Renal cortical epithelial cell (primary cell): ENCODE measurements at places on chromosomes 7 and 10. TPM values are rescaled to one million over a fixed set of nuclear protein-coding genes. Genes with fewer than 3 reads are reported as not detected.

DNA sequence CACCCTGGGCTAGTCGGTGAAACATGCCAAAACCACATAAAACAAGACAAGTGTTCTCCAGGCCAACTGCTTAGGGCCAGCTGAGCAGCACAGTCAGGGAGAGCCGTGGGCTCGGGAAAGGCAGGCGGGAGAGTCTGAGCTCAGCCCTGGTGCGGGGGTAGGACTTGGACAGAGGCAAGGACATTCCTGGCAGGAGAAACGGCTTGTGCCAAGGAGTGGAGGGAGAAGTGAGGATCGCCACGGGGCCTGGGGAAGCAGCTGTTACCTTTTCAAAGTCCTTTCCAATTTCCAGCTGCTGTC is 4.2 kb downstream of the ELN start:
- DNase-seq = peak; percentile 11

DNA sequence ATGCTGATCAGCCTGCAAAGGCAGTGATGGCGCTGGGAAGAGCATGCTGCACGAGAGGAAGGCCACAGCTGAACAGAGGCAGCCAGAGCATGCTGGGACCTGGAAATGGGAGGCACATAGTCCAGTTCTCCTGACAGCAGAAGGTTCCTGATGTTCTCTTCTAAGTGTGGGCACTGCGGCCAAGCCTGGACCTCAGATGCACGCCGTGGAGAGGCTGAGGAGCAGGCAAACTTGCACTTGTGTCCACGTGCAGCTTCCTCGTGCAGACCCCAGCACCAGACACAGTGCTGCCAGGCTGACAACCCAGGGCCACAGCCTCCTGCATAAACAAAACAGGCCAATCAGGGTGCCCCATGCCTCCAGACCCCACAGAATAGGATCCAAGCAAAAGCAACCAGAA is 93.5 kb upstream of the LANCL2 start:
- DNase-seq = no peak

DNA sequence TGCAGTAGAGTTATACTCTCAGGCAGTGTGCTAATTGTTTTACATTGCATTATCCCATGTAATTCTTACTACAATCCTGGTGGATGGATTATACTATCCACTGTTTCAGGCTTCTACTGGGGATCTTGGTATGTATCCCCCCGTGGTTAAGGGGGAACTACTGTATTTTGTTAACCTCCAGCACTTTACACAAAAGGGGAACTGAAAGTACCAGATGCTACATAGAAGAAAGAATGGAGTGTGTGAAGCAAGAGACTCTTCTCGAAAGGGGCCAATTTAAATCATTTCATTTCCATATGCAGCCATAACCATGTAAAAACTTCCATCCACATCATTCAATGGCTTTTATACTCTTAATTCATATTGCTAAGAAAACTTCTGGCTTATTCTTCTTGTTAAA is 69.4 kb downstream of the C1GALT1 start:
- no peak for DNase-seq

DNA sequence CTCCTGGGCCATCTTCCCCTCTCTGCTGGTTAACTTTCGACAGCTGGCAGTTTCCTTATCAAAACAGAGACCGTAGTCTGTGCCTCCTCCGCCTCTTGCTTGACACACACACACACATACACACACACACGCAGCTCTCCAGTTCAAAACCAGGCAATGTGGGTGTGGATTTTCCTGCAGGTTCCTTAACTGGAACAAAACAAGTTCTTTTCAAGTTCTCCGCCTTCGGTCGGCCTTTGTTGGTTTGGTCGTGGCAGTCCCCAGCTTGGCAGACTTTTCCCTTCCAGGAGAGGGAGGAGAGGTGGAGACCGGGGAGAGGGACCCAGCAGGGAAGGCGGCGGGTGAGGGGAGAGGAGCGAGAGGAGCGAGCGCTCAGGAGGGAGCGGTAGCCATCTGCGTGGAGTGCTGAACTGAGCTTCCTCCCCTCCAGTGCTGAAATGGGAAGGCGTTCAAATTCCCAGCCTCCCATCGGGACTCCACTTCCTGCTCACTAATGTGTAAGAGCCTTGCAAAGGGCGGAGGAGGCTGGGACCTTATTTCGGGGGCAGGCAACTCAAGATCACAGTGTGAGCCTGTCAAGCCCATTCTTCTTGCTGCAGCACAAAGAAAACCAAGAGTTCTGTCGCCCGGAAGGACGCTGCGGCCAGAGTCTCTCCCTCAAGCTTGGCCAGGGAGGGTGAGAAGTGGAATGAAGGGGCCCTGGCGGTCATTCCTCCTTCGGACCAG is 120.6 kb downstream of the PRPF18 start:
- peak; percentile 82 for DNase-seq

DNA sequence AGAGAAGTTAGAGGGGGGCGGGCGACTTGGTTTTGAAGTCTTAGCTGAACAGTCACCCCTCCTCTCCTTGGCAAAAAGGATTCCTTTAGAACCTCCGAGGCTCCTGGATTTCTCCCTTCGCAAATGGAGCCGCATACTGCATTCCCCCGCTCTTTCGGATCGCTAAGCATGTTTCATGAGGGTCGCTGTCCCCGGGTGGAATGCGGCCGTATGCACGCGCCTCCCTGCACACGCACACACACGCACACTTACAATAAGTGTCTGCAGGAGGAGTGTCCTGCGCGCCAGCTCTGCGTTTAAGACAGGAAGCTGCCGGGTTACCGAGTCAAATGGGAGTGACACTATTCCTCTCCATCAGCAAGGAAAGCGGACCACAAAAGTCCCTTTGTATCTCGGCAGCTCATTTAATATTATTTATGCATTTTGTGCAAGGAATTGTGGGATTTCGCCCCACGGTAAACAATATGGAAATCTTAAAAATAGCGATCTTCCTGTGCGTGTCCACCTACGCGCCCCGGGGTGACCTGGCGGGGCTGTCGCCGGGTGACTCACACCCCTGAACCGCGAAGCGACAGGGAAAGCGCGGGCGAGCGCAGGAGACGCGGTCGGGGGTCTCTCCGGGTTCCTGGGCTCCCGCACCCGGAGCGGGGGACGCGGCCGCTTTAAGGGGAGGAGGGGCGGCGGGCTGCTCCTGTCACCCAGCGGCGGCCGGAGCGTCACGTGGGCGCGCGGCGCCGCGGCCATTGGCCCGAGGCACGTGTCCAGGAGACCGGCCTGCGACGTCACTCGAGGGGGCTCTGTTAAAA is 988 bp upstream of the EN2 start:
- DNase-seq = no peak

DNA sequence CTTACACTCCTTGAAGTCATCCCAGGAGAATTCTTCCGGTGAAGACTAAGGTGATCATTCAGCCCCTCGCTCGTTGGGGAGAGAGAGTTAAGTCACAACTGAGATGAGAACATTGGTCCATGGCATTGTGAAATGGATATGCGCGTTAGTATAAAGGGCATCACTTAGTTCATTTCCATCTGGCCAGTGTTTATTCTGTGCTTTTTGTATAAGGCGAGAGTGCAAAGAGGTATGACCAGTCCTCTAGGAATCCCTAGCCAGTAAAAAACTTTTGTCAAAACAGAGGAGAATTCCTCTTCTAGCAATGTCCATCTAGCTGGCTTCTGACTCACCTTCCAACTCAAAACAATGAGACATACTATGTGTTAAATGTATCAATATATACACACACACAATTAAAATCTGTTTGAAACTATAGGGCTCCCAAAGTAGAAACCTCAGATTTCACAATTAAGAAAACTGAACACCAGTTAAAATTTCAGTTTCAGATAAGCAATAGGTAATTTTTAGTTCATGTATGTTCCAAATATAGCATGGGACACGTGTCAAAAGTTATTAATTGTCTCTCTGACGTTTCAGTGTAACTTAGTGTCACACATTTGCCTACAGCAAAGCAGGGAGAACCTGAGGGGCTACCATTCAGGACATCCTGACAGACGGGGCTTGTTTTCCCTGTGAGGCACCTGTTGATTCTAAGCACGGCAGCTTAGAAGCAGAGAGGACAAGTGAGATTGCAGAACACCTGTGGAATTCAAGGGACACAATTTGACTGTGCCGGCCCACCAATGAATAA is 158.9 kb downstream of the KLF6 start:
- peak; percentile 77 for DNase-seq

- no peak for DNase-seq
These were observed 132.7 kb downstream of the CNOT4 start for GRCh38 chr7:135377171-135377570.

DNA sequence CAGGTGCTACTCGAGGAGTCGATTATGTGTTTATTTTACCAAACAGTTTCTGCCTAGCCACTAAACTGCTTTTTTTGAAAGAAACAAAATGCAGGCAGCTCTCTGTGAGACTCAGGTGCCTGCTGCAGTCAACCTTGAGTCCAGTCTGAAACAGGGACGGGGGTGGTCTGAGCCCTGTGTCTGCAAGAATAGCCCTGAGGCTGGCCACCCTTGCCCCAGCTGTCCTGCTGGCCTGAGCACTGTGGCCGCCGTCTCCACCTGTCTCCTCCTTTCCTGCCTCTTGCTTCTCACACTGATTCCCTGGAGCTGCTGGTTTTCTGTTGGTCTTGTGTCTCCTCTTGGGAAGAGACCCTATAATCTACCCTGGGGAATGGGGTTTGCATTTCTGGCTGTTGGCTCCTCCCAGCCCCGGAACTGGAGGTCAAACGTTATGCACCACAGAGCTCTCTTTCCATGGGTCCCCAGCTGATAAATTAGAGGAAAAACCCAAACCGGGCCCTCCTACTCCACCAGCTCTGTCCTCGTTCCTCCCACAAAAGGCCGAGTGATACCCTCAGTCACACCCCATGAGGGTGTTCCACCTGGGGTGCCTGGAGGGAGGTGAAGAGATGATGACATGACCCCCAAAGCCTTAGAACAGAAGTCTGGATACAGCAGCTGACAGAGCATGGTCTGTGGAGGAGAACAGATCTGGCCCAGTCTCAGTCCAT is 15.0 kb upstream of the SLC18A3 start:
- DNase-seq = no peak

DNA sequence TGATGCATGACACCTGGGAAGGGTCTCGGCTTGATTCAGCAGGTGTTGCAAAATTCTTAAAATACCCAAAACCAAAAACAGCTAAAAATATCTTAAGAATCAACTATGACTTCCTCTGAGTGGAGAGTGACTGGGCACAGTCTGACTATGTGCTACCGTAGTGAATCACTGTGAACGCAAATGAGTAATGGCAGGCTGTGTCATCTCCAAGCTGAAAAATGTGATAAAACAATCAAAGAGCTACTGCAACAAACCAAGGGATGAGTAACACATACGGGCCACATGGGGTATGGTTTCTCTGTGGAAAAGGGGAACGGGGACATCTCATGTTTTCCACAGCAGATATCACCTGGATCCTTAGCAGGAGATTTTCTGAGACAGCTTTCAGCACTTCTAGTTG is 127.5 kb downstream of the ABCA13 start:
- peak; percentile 8 for DNase-seq

- DNase-seq = peak; percentile 68
These were observed 40.7 kb downstream of the KMT2C start for GRCh38 chr7:152395112-152395511.

DNA sequence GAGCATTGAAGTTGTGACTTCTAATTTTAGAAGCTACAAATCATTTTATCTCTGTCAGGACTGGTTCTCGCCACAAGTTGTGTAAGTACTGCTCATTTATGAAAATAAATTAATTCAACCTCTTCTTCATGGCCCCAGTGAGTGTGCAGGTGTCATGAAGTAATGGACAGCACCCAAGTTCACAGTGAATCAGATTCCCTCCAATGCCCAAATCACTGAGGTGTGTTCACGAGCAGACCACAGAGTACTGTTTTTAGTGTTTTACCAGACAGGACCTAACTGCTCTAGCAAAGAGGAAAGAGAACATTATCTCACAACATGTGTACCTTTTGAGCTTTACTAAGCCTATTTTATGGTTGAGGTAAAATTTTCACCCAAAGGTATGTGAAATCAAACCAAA is 980.0 kb downstream of the CNTNAP2 start:
- no peak for DNase-seq

DNA sequence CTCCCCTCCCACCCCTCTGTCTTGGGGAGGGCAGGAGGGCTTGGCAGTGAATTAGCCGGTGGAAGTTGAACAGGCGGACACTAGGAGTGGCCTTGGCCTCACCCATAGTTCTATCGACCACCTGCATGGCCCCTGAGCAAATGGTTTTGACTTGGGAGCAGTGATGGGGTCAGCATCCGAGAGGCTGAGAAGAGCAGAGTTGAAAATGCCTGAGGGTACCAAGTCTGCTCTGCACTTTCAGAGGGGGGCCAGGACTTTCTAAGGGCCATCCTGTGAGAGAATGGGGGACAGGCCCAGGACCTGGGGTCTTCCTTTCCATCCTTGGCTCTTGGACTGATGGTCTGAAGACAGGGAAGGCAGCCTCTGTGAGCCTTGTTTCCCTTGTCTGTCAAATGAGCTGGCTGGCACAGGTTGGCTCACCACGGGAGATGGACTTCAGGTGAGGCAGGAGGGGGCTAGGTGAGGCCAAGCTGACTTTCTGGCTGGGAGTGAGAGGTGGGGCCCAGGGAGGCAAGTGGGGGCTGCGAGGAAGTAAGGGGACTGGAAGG is 29.4 kb downstream of the CDH23 start:
- DNase-seq = no peak

- DNase-seq = no peak
These were observed 689.7 kb upstream of the CELF2 start for GRCh38 chr10:10327934-10328333.

DNA sequence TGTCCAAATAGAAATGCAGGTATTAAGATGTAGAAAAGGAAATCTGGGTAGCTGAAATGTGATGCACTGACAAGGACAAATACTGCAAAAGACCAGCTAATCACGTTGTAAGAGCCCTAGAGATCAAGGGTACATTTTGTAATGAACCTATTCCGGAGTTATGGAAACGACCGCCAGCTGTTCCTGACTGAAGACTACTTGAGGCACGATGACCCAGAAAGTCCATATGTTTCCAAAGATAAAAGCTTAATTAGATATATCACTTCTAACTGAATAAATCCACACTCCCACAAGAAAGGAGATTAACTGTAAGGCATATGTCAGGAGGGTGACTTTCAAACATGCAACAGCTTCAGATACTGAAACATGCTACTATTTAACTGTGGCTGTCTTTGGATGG is 253.5 kb downstream of the NSUN6 start:
- DNase-seq = no peak

DNA sequence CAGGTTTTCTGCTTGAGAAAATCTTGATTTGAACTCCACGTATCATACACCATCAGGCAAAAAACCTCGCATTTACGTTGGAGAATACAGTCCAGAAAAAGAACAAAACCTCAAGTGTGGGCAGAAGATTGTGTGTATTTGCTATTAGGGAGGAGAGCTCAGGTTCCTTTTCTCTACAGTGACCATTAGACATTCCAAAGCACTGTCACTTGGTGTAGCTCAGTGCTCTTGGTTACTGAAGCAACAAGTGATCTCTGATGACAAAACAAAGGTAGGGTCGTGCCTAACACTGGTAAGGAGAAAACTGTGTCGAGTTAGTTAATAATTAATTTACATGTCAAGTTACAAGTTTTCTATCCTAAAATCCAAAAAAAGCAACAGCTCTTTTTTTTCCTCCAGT is 72.6 kb downstream of the C1GALT1 start:
- DNase-seq = peak; percentile 88

The AASS gene
- total RNA-seq = 13.4 and 15.7 TPM in 2 replicates

The SLC18A3 gene
- total RNA-seq = 0.10 TPM in 1 of 2 replicates, not detected in the other

The ELAPOR2 gene
- 3.6 and 7.4 TPM in 2 replicates for total RNA-seq

The SPDYE2B gene
- not detected in 2 replicates for total RNA-seq

The ZPBP gene
- 0.17 TPM in 1 of 2 replicates, not detected in the other for total RNA-seq

The CYP2C19 gene
- 0.05 TPM in 1 of 2 replicates, not detected in the other for total RNA-seq

The LRIT1 gene
- not detected in 2 replicates for total RNA-seq
